ENCODE measurements at places on chromosomes 7 and 10.

- DNase-seq: no peak
Observed at GRCh38 chr10:7133278-7133677, 277.6 kb downstream of the SFMBT2 start.

GRCh38 chr10:21506351-21506750 lies 19.1 kb downstream of the SKIDA1 start:
- no peak for DNase-seq

GRCh38 chr7:97078023-97078969 lies 39.2 kb upstream of the SDHAF3 start:
- DNase-seq: no peak

- DNase-seq: peak; percentile 58
Observed at GRCh38 chr7:101518336-101518735, 110.8 kb downstream of the MYL10 start.

DNA sequence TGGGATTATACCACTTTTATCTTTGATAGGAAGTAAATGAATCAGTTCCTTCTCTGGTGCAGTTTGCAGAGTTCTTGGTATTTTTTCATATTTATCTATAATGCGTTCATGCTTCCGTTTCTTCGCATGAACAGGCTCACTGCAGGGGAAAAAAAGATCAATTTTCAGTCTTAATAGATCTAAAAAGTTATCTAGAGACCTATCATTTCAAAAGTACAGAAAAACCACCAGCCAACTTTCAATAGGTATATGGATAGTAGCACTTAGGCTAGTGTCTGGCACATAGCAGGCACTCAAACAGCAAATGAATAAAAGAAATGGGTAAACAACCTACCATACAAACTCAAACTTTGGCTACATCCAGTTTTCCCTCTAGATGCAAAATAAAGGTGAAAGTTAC lies 5.5 kb downstream of the NOC3L start:
- DNase-seq: no peak

DNA sequence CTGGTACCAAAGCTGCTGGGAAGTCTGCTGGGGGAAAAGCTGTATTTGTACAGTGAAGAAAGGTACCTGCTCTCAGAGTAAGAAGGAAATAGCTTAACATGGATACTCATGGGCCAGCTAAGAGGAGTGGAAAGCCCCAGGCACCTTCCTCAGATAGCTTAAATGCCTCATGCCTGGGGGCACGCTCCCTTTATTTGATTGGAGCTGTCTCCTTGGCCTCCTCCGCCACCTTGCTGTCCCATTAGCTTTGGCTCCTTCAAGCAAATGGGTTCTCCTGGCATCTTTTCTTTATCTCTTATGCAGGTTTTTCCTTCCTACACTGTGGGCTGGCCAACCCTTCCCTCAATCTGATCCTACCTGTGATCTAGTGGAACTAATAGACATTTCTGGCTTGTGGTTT lies 318.5 kb downstream of the SH2D4B start:
- DNase-seq: no peak

DNA sequence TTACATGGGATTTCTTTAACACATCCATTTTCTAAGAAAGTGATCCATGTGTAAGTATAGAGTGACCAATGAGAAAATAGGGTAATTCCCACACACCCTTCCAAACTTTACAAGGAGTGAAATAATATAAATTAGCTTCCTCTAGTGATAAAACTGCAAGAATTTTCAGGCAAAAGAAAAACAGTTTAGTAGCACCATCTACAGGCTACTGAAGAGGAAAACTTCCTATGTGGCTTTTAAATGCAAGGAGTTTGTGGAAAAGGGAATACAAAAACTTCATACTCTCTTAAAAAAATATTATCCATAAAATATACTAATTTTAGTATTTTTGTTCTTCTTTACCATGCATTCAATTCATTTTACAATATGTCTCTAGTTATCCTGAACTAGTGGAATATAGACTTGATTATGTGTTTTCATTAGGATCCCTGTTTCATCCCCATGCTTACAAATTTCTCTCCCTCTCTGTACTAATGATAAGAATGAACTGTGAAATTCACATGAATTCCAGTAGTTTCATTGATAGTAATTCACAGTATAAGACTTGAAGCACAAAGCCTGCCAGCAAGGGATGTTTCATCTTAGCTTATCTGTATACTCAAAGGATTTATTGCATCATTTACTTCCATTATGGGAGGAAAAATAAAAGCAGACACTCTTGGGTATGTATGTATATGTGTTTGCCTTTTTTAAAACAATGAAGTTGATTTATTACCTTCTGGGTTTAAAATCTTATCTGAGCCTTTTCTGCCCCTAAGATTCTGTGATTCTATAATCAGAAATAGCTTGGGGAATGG lies 442.9 kb downstream of the AUTS2 start:
- no peak for DNase-seq

DNA sequence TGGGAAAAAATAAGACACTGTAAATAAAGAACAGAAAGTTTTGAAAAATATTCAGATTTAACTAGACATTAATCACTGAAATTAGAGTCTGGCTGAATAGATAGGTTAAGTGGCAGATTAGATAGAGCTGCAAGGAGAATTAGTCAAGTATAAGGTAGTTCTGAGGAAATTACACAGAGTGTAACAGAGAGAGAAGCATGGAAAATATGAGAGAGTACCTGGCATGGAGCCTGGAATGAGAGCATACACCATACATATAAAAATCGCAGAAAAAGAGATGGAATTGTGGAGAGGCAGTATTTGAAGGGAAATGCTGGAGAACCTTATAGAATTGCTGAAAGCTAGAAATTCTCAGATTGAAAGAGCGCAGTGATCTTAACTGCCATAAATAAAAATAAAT lies 46.9 kb downstream of the ZNRF2 start:
- DNase-seq: no peak

All from AG09319 (cell line).